ENCODE measurements at places on chromosomes 3 and 15.

DNA sequence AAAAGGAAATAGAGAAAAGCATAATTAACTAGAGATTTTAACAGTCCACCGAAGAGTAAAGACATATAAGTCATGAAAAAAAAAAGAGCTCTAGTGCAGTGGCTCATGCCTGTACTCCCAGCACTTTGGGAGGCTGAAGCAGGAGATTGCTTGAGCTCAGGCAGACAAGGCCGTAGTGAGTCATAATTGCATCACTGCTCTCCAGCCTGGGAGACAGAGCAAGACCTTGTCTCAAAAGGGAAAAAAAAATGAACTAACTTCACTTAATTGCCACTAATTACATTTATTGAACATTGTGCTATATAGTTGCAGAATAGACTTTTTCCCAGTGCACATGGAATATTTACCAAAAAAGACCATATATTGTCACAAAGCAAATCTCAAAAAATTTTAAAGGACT lies 221.8 kb downstream of the CBLB start:
- peak; percentile 78 for DNase-seq

GRCh38 chr15:72237029-72237852 lies 6.3 kb upstream of the PKM start:
- DNase-seq, result peak; percentile 93

GRCh38 chr15:48798319-48798718 lies 12.6 kb downstream of the CEP152 start:
- DNase-seq, result no peak

DNA sequence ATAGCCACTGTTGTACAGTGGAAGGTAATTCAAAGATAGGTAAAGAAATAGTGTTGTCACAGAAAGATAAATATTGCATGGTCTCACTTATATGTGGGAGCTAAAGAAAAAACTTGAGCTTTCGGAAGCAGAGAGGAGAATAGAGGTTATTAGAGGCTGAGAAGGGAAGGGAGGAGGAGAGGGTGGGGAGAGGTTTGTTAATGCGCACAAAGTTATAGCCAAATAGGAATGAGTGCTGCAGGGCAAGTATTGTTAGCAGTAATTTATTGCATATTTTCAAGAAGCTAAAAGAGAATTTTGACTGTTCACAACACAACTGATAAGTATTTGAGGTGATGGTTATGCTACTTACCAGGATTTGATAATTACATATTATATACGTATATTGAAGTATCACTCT lies 154.2 kb downstream of the GABRG3 start:
- no peak for DNase-seq
